Renal cortex interstitium (tissue), 15 donors: ENCODE measurements at places on chromosomes 3 and 15.

DNA sequence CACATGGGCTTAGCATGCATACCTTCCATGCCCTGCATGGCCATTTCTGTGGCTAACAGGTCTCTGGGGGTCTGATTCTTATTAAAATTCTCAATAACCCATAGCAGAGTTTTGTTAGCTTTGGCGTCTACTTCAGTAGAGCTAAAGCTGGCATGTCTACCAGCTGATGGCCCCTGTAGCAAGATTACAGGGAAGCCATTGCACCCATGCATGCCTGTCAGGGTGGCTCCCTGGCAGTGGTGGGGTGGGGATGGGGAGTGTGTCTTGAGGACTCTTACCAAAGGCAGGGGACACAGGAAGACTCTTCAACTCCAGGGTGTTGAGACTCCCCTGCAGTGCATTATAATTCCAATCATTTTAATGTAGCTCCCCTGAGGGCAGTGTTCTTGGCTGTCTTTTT is 4.7 kb downstream of the KY start:
- DNase-seq: no peak

- no peak for DNase-seq
Observed at GRCh38 chr3:59879031-59879581, 829.3 kb upstream of the CFAP20DC start.

GRCh38 chr3:47910777-47911440 is 105.3 kb downstream of the MAP4 start:
- DNase-seq: no peak

DNA sequence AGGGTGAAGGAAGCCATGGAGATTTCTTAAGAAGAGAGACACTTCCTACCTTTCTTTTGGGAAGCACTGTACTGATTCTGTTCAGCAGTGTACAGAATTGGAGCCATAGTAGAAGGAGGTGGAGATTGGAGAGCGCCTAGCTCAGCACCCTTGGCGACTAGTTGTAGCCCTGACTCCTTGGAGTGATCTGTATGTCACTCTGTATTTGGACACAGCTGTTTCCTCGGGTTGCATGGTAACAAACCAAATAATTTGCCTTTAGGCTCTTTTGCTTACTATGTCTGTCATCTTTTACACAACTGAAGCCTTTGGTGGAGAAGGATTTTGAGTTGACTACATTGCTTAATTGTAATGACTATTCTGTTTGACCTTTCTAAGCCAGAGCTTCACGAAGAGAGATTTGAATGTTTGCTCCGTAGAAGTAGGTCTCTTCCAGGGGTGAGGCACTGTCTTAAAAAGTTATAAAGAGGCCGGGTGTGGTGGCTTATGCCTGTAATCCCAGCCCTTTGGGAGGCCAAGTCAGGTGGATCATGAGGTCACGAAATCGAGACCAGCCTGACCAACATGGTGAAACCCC is 77.1 kb downstream of the AKAP13 start:
- no peak for DNase-seq

DNA sequence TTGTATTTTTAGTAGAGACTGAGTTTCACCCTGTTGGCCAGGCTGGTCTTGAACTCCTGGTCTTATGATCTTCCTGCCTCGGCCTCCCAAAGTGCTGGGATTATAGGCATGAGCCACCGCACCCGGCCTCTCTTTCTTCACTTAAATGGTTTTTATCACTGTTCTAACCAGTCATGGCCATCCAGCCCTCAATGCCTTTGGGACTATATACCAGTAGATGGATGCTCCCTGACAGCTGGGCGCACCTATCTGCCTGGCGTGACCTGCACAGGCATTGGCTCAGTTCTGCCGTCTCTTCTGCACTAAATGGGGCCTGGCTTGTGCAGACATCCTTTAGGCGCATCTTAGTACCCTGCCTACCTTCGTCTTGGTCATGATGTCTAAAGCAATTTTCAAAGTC is 233.4 kb downstream of the ADAMTS17 start:
- no peak for DNase-seq

- DNase-seq: no peak
Observed at GRCh38 chr3:197305854-197306253, 7.4 kb upstream of the DLG1 start.

DNA sequence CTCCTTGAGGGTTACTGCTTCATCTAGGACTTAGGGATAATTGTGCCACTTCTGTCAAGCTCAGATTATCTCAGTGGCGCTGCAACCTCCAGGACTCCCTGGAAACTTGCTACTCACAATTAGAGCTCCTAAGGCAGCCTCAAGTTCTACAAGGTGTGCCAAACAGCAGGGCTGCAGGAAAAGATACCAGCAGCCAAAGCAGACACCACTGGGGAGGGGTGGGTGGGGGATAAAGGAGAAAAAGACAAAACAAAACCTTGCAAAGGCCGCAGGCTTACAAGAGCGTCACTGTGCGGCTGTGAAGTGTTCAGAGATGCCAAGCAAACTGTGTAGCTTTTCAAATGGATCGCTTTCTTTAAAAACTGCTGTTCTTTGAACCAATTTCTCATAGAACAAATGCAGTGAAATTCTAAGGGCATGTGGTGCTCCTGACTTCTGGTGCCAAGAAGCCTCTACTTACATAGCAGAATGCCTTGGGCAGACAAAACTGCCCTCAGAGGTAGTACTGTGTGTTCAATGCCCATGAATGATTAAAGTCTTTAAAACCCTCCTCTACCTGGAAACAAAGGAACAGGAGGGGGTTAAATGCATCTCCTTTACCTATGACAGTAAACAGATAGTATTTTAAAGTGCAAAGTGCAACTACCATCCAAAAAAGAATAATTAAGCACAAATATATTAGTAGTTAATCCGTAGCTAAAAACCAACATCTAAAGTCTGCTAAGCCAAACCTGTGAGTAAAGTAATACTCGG is 353.4 kb downstream of the FOXP1 start:
- DNase-seq: no peak

DNA sequence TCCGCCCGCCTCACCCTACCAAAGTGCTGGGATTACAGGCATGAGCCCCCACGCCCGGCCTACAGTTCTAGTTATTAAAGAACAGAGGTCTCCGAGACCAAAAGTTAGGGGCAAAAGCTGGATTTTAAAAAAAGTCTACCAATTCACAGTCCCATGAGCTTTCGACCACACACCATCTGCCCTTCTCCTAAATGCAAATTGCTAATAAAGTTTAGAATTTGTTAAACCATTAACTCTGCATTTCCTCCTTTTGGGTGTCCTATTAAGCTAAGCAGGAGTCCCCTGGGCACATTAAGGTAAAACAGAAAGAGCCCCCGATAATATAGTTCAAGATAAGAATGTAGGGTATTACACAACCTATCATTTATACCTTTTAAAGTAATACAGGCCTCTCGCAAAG is 322.7 kb downstream of the FOXP1 start:
- DNase-seq: no peak

DNA sequence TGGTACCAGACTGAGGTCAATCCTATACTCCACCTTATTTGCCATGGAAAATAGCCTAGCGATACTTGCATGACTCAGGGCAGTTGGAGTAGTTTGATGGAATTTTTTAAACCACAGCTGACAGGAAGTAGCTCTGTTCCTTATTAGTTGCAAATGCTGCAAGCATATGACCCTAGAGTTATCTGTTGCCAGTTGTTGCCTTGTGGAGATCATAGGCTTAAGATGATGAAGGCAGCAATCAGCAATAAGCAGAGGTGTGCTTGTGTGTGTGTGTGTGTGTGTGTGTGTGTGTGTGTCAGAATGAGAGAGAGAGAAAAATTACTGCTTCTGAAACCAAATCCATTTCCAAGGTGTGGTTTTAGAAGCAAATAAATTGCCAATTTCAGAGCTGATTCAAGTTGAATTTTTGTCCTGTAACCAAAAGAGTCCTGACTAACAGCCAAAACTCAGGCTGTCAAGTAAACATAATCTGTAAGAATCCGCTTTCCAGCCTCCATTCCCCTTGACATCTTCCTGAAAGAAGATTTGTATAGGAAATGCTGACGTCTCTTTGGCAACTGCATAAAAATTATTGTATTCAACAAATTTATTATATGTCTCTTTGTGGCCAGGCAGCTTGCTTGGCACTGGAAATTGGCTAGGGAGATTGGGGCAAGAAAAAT is 141.2 kb downstream of the SERPINI1 start:
- DNase-seq: no peak

DNA sequence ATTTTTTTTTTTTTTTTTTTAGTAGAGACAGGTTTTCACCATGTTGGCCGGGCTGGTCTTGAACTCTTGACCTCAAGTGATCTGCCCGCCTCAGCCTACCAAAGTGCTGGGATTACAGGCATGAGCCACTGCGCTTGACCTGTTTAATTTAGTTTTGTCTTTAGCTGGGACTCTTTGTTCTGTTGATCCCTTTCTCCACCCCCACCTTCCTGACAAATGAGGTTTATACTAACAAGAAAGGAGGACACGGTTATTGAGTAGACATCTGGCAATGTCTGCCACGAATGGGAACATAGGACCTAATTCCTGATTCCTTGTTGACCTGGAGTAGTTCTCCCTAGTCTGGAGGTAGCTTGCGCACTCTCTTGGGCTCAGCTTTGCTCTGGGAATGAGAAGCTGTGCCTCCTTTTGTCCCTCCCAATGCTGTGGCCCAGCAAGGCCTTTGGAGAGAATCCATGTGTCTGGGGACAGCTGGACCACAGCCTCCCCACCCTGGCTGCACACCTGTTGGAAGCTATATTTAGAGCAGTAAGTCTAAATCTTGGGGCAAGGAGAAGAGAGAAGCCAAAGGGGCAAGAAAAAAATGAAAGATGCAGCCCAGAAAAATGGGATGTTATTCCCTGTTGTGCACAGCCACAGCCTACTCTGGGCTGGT is 53.2 kb upstream of the ADPGK start:
- DNase-seq: no peak

DNA sequence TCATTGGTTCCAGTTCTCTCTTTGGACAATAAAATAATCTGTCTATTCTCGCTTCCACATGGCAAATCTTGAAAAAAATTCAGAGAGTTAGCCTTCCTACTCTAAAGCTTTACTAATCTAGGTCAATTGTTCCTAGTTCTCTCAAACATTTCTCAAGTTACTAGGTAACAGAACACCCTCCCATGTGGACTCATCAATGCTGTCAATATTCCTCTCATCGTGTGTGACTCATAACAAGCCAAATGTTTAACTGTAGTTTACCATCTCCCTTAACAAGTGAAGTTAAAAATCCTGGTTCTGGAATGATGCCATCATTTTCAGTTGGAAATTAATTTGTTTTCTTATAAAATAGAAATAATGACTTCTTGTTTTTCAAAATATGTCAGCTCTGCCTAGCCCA is 438.6 kb downstream of the ROBO1 start:
- DNase-seq: no peak

DNA sequence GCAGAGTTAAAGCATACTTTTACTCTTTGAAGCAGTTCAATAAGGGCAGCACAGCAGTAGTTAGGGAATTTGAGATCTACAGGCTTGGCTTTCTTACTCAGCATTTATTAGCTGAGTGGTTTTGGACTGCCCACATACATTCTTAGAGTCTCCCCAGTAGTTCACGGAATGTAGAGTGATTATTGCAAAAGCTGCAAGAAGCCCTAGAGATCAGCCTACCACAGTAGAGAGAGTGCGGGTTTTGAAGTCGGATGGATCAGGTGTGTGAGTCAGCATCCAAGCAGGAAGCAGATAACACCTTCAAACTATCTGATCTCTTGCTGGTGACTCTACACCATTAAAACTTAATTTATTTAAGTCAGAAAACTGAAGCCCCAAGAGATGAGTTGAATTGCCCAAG is 171.9 kb downstream of the SYNPR start:
- no peak for DNase-seq

- DNase-seq: no peak
Observed at GRCh38 chr3:158105119-158105709, 1.0 kb downstream of the SHOX2 start.

DNA sequence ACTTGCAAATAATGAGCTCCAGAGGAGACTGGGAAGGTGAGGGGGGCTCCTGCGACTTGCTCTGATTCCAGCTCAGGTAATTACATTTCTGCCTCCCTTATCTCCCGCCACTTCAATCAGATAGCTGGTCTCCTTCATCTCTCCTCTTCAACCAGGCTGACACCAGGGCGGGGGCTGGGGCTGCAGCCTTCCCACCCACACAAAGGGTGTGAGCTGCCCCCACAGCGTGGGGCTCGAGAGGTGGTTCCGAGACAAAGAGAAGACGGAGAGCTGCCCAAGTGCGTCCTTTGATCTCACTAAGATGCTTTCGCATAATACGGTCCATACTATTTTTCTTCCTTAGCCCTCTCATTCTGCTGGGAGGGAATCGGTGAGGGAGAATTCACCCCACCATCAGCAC is 139.7 kb downstream of the NSMCE3 start:
- DNase-seq: no peak

- DNase-seq: no peak
Observed at GRCh38 chr3:126136428-126137220, 43.8 kb downstream of the ALDH1L1 start.

- DNase-seq: no peak
Observed at GRCh38 chr3:44114142-44114541, 127.5 kb upstream of the TOPAZ1 start.

DNA sequence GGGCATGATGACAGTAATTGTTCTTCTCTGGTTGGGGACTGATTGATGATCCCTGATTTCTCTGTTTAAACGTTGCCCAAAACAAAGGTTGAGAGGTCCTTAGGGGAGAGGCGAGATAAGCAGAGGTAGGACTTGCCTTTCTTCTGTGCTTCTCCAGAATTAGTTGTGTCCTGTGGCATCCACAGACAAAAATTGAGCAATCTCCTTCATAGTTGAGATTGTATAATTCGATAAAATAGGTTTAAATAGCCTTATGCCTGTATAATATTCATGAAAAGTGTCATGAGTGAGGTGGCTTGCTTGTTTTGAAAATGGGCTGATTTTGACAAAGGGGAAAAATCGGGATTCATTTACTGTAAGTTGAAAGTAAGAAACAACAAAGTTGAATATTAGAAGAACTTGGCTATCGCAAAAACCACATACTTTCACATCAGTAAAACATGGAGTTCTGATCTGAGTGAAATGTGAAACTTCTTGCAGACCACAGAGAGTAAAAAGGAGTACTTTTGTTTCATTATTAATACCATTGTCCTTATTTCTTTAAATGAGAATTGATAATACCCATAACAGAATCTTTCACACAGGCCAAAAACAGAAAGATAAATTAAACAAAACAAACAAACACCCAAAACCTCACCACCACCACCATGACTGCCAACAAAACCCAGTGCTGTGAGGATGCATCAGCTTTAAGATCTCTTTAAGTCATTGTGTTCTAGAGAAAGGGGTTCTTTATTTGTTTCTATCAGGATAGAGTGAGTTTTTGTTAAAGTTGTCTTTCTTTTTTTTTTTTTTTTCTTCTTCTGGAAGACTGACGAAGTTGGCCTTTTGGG is 155.7 kb downstream of the LPP start:
- no peak for DNase-seq

- DNase-seq: no peak
Observed at GRCh38 chr3:64667138-64667537, 20.7 kb downstream of the ADAMTS9 start.

DNA sequence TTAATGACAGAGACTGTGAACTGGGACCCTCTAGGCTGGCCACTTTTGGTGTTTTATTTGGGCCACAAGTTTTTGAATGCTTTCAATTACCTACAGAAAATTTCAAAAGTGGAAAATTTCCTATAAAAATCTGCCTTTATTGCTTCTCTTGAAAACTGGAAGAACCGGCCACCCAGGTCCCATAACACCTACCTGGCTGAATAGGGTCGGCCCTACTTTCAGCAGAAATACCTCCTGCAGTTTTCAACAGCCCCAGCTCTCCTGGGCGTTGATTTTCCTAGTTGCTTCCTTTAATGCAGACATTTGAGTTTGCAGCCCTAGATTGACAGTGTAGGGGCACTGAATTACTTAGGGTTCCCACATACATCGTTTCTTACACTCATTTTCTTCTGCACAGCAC is 719 bp upstream of the SRPRB start:
- no peak for DNase-seq
